Activated naive CD8-positive, alpha-beta T cell treated with anti-CD3 and anti-CD28 coated beads, Interleukin-2, amount 50 U/mL, for 24 hours (primary cell): ENCODE measurements at places on chromosomes 12 and 14.

DNA sequence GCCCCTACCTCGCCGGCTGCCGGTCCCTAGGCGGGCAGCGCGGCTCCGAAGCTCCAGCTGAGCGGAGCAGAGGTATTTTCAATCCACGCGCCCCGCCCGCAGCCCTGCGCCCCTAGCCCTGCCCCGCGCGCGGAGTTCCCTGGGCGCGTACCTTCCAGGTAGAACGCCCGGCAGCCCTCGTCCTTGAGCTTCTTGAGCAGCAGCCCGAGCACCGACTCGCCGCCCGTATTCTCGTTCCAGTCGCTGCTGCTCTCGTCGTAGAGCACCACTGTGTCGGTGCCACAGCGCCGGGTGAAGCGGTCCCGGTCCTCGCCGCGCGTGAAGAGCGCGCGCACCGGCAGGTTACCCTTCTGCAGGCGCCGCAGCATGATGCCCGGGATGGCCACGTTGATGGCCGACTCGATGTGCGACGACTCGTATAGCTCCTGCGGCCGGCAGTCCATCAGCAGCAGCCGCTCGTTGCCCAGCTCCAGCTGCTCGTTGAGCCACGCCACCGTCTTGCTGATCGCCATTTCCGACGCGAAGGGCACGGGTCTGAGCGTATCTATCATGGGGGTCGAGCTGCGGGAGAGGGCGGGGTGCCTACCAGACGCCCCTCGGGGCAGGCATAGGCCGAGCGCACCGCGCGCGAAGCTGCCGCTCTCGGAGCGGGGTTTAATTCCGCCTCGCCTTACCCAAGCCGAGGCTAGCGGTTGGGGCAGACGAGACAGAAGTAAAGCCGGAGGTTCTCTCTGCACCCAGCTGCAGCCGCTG is 636 bp downstream of the DUSP6 start:
- H3K4me1 ChIP-seq = peaks cover 71% of the 10 kb centered on the region
- peak overlapping the region; percentile 97 for H3K27ac ChIP-seq
- H3K27me3 ChIP-seq = peaks cover 9% of the 10 kb centered on the region
- peaks cover 34% of the 10 kb centered on the region for H3K36me3 ChIP-seq
- H3K4me3 ChIP-seq = peak overlapping the region; percentile 95

DNA sequence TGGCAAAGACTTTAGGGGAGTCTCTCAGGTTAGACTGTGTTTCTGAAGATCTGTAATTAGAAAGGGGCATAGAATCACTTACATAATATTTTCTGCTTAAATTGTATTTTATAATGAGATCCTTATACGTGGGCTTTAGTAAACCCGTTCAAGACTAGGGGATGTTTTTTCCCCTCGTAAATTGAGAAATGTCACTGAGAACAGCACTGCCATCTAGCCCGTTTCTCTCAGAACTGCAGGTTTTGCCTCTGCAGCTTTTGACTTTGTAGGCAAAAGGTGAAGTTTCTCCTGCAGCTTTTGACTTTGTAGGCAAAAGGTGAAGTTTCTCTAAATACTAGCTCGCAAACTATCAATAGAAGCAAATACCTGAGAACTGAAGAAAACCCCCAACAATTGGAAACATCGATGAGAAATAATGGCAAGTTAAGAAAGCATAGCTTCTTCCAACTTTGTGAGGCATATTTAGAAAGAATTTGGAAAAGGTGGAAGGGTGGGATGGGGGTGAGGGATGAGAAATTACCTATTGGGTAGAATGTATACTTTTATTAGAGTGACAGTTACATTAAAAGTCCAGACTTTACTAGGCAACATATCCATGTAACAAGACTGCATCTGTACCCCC is 9.9 kb upstream of the ASPG start:
- DNase-seq = no peak
- H3K27me3 ChIP-seq = peaks cover 9% of the 10 kb centered on the region
- peaks cover 10% of the 10 kb centered on the region for H3K4me1 ChIP-seq
- H3K27ac ChIP-seq = no peak overlapping the region

DNA sequence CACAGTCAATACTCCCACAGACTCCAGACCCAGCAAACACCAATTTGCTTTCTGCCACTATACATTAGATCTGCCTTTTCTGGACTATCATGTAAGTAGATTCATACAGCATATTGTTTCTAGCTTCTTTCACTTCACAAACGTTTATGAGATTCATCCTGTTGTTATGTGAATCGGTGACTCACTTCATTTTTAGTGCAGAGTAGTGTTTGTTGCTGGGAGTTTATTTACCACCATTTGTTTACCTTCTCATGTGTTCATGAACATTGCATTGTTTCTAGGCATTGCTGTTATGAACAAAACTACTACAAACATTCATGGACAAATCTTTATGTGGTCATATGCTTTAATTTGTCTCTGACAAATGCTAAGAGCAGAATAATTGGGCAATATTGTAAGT is 807.8 kb upstream of the TMEM132C start:
- H3K27ac ChIP-seq = no peak overlapping the region
- no peaks in the 10 kb centered on the region for H3K4me1 ChIP-seq
- DNase-seq = no peak
- H3K27me3 ChIP-seq = peaks cover 20% of the 10 kb centered on the region
- H3K4me3 ChIP-seq = no peak overlapping the region
- H3K36me3 ChIP-seq = no peaks in the 10 kb centered on the region

DNA sequence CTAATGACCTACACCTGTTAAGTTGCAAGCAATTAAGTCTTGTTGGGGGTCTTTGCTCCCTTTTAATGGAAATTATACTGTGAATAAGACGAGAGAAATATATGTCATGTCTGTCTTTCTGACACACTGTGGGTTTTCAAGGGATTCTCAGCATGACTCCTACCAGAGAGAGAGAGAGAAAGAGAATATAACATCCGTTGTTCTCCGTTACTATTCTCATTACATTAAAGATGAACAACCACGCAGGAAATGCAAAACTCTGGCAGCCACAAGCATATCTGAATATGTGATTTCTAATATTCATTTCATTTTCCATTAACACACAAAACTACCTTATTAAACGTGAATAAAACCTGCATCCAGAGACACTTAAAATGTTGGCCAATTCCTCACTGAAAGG is 67.3 kb upstream of the EGLN3 start:
- H3K4me3 ChIP-seq = peak overlapping the region; percentile 80
- peaks cover 2% of the 10 kb centered on the region for H3K27me3 ChIP-seq
- H3K27ac ChIP-seq = peak overlapping the region; percentile 91
- H3K36me3 ChIP-seq = no peaks in the 10 kb centered on the region
- peaks cover 28% of the 10 kb centered on the region for H3K4me1 ChIP-seq

DNA sequence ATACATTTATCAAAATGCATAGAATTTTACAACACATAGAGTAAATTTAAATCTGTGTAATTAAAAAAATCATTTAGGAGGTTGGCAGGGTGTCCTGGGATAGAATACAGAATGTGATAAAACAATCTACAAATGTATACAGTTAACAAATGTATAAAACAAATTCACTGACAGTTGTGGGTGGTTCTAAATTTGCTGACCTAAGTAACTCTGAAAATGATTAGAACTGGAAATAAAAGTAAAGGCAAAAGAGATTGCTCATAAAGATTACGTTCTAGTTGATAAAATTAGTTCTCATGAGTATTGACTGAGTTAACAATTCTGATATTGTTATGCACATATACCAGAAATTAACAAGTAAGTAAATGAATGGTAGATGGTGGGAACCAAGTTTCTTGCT is 1827.3 kb upstream of the FLRT2 start:
- H3K36me3 ChIP-seq = no peaks in the 10 kb centered on the region
- no peaks in the 10 kb centered on the region for H3K4me1 ChIP-seq
- no peaks in the 10 kb centered on the region for H3K27me3 ChIP-seq
- H3K27ac ChIP-seq = no peak overlapping the region

DNA sequence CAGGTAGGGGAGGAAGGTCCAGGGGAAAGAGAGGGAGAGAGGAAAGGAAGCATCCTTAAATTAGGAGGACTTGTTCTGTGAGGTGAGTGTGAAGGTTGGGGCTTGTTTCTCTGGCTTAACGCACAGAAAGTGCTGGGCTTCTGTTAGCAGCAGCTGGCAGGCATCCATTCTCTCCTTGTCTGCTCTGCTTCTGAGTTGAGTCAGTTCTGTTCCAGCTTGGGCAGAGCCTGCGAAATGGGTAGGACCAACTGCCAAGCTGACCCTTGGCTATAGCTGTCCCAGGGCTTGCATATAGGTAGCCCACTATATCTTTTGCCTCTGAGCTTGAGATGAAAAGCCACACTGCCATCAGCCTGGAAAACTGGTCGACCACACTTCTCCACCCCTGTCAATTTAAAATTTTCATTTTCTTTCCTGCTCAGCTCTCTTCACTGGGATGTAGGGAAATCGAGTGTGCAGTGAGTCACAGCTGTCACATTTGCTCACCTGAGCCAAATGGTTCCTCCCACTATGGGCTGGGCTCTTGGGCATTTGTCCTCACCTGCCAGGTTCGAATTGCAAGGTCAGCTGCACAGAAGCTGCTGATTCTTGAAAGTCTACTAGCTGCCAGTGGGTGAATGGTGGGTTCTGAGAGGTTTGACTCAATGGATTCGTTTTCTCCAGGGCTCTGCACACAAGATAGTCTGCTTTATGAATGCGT is 256.4 kb upstream of the PWP1 start:
- no peak overlapping the region for H3K4me3 ChIP-seq
- H3K27me3 ChIP-seq = no peaks in the 10 kb centered on the region
- H3K36me3 ChIP-seq = peaks cover 3% of the 10 kb centered on the region
- DNase-seq = no peak

GRCh38 chr12:25436206-25437030 is 116.7 kb downstream of the LMNTD1 start:
- no peaks in the 10 kb centered on the region for H3K27me3 ChIP-seq
- no peak for DNase-seq

GRCh38 chr14:99650189-99650588 is 5.3 kb downstream of the HHIPL1 start:
- H3K36me3 ChIP-seq = no peaks in the 10 kb centered on the region
- no peak for DNase-seq
- H3K4me3 ChIP-seq = no peak overlapping the region
- no peak overlapping the region for H3K27ac ChIP-seq
- H3K4me1 ChIP-seq = peaks cover 2% of the 10 kb centered on the region

GRCh38 chr14:71988939-71989338 is 56.7 kb downstream of the RGS6 start:
- H3K27me3 ChIP-seq = peaks cover 2% of the 10 kb centered on the region
- DNase-seq = no peak
- H3K27ac ChIP-seq = no peak overlapping the region
- H3K4me1 ChIP-seq = no peaks in the 10 kb centered on the region
- no peaks in the 10 kb centered on the region for H3K36me3 ChIP-seq

DNA sequence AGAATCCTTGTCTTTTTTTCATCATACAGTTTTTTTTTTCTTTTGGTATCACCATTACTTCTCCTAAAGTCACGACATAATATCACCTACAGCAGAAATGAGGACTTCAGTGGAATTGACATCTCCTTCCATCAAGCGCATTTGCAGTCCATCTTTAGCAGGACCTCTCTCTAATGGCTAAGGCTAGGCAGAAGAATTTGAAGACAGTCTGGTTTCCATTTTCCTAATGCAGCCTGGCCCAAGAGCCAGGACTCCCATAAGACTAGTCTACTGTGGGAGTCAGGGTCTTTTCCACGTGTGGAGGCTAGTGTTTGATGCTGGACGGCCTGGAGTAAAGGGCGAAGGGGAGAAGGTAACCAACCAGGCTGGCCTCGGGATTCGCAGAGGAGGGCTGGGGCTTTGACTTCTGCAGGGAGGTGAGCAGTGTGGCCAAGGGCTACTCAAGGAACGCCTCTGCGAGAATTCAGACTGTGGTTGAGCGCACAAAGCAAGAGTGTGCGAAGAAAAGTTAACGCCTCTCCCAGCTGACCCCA is 769 bp upstream of the ZNF740 start:
- no peaks in the 10 kb centered on the region for H3K27me3 ChIP-seq
- DNase-seq = no peak
- peak overlapping the region; percentile 87 for H3K4me3 ChIP-seq

DNA sequence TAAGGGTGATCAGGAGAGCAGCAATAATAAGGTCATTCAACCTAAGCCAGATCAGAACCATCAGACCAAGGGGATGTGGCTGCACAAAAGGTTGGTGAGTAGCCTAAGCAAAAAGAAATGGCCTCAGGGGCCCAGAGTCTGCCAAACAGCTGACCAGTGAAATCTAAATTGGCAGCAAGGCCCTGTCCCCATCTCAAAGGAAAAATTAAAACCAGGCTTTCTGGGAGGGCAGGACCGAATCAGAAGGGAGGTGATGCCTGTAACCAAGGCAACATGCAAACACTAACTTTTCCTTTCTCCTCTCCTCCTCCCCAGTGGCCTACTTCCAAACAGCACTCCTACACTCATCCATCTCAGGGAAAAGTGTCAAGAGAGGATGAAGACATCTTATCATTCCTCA is 256.4 kb downstream of the NUAK1 start:
- no peak overlapping the region for H3K4me3 ChIP-seq
- no peak overlapping the region for H3K27ac ChIP-seq
- no peaks in the 10 kb centered on the region for H3K36me3 ChIP-seq
- no peaks in the 10 kb centered on the region for H3K4me1 ChIP-seq

GRCh38 chr12:123482876-123483275 is 24.9 kb downstream of the SNRNP35 start:
- peaks cover 15% of the 10 kb centered on the region for H3K4me1 ChIP-seq
- no peak overlapping the region for H3K27ac ChIP-seq
- no peak overlapping the region for H3K4me3 ChIP-seq
- H3K27me3 ChIP-seq = no peaks in the 10 kb centered on the region
- no peak for DNase-seq

DNA sequence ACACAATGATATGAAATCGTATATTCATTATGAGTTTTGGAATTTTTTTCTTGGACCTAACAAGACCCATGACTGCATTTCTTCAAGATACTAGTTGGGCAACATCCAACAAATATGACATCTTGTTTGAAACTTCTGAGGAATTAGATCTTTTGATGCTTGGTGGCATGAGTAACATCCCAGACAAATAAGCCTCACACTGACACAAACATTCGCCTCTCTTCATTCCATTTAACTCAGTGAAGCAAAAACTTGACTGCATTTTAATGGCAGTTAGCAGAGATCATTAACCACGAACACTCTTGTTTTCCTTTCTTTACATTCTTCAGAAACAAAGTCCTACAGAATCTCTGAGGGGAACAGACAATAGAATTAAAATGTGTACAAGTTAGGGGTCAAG is 758.3 kb downstream of the C12orf50 start:
- DNase-seq = no peak
- no peak overlapping the region for H3K4me3 ChIP-seq
- H3K27me3 ChIP-seq = no peaks in the 10 kb centered on the region
- no peak overlapping the region for H3K27ac ChIP-seq

DNA sequence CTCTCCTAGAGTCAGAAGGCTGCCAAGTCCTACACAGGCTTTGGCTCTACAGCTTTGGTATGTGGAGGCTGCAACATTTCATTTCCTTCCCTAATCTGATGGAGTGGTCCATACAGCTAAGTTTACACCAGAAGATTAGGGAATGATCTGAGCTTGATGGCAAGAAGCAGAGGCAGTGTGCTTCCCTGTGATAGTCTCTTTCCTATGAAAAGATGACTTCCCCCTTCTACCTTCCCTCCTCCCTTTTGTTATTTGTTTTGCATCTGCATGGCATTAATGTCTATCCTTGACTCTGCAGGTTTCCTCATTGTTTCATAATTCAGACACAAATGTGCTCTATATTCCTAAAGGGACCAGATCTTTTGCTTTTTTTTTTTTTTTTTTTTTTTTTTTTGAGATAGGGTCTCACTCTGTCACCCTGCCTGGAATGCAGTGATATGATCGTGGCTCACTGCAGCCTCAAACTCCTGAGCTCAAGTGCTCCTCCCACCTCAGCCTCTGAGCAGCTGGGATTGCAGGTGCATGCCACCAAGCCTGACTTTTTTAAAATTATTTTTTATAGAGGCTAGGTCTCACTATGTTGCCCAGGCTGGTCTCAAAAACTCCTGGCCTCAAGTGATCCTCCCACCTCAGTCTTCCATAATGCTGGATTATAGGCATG is 76.3 kb downstream of the GRIP1 start:
- DNase-seq = no peak
- no peak overlapping the region for H3K27ac ChIP-seq
- no peak overlapping the region for H3K4me3 ChIP-seq
- H3K36me3 ChIP-seq = no peaks in the 10 kb centered on the region
